H9 (cell line): ENCODE measurements at places on chromosomes 5 and 9. TPM values are rescaled to one million over a fixed set of nuclear protein-coding genes. Genes with fewer than 3 reads are reported as not detected.

GRCh38 chr9:132980157-132980556, 1.7 kb downstream of the GFI1B start:
- no peak for DNase-seq
- no peak overlapping the region for H3K4me3 ChIP-seq
- H3K4me1 ChIP-seq: no peaks in the 10 kb centered on the region
- H3K27ac ChIP-seq: no peak overlapping the region

GRCh38 chr9:6944896-6945295, 187.1 kb downstream of the KDM4C start:
- H3K27me3 ChIP-seq: no peaks in the 10 kb centered on the region
- no peak overlapping the region for H3K4me3 ChIP-seq
- no peak overlapping the region for H3K27ac ChIP-seq
- H3K36me3 ChIP-seq: peaks cover 15% of the 10 kb centered on the region

DNA sequence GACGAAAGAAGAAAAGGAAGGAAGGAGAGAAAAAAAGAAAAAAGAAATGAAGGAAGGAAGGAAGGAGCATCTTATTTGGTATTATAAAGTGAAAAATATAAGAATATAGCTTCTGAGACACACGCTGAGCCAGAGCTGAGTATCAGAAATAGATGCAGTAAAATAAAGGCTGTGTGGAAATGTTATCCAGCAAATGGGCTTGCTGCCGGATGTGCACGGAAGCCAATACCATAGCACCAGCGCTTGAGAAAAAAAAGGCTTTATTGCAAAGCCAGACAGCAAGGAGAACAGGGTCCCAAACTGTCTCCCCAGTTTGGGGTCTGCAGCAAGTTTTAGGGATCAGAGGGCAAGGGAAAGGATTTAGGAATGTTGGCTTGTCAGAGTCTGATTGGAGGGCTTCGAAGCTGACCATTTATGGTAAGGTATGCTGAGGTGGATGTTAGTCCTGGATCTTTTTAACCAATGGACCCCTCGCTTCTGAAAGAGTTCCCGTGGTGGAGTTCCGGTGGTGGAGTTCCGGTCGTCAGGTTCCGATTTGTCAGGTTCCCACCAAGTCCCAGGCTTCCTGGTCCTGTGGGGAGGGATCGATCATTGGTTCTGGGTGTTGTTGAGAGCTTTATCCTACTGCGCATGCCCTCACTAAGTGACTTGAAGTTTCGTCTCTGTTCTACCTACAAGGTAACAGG, 70.4 kb downstream of the SFXN1 start:
- no peaks in the 10 kb centered on the region for H3K27me3 ChIP-seq
- H3K36me3 ChIP-seq: no peaks in the 10 kb centered on the region
- peaks cover 12% of the 10 kb centered on the region for H3K4me1 ChIP-seq
- peak overlapping the region; percentile 41 for H3K4me3 ChIP-seq
- peak overlapping the region; percentile 92 for H3K27ac ChIP-seq
- peak; percentile 84 for DNase-seq

- H3K27ac ChIP-seq: no peak overlapping the region
- 0 out of 2 replicates have a peak, but pooled peaks cover 3% of the 10 kb centered on the region for H3K4me1 ChIP-seq
- no peak for DNase-seq
- no peaks in the 10 kb centered on the region for H3K36me3 ChIP-seq
- H3K27me3 ChIP-seq: no peaks in the 10 kb centered on the region
- no peak overlapping the region for H3K4me3 ChIP-seq
These were observed 4.8 kb upstream of the CHD1 start for GRCh38 chr5:98933445-98934072.

DNA sequence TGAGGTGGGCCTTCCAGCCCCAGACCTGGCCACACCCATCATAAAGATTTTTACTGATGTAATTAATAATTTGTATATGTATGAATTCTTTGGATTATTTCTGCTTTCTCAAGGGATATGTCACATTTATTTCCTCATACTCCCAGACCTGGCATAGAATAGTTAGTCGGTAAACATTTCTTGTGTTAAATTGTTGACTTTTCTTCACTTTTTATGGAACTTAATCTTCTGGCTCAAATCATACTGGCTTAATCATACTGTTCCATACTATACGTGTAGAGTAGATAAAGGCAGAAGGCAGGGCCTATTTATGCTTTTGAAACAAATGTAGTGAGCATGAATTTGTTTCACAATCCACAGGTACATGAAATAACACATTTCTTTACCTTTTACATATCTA, 155.8 kb downstream of the DEPDC1B start:
- no peaks in the 10 kb centered on the region for H3K27me3 ChIP-seq
- peaks cover 2% of the 10 kb centered on the region; the same call in 1 of the 2 replicates for H3K4me1 ChIP-seq
- no peaks in the 10 kb centered on the region for H3K36me3 ChIP-seq
- H3K27ac ChIP-seq: no peak overlapping the region

DNA sequence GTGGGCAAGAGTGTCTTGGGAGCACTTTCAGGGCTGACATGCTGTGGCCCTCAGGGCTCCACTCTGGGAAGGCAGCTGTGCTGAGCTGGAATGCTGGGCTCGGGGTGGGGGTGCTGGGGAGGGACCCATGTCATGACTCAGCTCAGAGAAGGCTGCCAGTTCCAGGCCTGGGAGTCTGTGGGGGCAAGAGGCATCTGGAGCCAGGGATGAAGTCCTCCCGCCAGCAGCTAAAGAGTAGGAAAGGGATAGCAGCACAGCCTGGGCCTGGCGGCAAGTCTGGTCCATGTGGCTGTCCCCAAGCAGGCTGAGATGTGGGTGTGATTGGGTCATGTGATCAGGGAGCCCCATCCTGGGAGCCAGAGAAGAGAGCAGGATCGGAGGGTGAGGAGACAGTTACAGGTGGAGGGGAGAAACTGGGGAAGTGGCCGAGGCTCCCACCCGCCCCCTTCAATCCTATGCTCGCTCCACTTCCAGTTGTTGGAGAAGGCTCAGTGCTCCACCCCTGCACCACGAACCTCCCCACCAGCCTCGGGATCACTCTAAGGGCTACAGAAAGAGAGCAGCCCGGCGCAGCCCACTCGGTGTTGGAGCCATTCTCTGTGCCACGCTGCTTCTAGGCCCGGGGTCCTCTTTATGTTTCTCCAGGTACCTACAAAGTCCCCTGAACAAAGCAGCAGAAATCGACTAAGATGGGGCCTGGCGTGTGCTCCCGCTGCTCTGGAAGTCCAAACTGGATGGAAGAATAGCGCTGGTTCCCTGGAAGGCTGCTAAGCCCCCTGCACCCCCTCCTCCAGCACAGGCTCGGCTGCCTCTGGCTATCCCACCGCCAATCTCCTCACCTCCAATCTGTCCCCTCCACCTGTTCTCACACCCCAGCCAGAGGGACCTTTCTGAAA, 12.0 kb downstream of the PDGFRB start:
- no peak overlapping the region for H3K4me3 ChIP-seq
- H3K4me1 ChIP-seq: peaks cover 8% of the 10 kb centered on the region; the same call in 1 of the 2 replicates
- H3K36me3 ChIP-seq: no peaks in the 10 kb centered on the region
- no peak for DNase-seq
- H3K27ac ChIP-seq: no peak overlapping the region
- H3K27me3 ChIP-seq: no peaks in the 10 kb centered on the region

GRCh38 chr9:21070171-21070571, 7.6 kb downstream of the IFNB1 start:
- no peaks in the 10 kb centered on the region for H3K36me3 ChIP-seq
- H3K4me3 ChIP-seq: no peak overlapping the region
- H3K27ac ChIP-seq: no peak overlapping the region
- peak; percentile 41 for DNase-seq

GRCh38 chr9:13443346-13444244, 164.1 kb upstream of the MPDZ start:
- no peak for DNase-seq
- no peaks in the 10 kb centered on the region for H3K36me3 ChIP-seq
- H3K27ac ChIP-seq: no peak overlapping the region
- no peak overlapping the region for H3K4me3 ChIP-seq

- no peaks in the 10 kb centered on the region for H3K36me3 ChIP-seq
- DNase-seq: no peak
- no peak overlapping the region for H3K4me3 ChIP-seq
- H3K27ac ChIP-seq: no peak overlapping the region
These were observed 132.0 kb upstream of the TRIM32 start for GRCh38 chr9:116555119-116555518.

DNA sequence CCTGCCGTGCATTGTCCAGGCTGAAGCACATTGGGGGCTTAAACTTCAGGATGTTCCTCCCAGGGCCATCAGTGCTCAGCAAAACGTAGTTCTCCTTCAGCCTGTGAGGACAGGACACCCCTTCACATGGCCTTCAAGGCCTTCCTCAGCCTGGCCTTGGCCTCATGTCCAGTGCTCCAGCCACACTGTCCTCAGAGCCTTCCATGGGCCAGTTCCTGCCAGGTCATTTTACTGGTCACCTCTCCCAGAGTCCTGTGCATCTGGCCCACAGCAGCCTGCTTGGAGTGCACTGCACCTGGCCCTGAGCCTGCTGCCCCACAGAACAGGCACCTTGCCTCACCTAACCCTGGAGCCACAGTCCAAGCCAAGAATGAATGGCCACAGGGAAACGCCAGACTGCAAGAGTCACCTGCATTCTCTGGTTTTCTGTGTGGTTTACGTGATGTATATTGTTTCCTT, 8.7 kb downstream of the HNRNPAB start:
- no peak overlapping the region for H3K4me3 ChIP-seq
- H3K27me3 ChIP-seq: no peaks in the 10 kb centered on the region
- H3K4me1 ChIP-seq: no peaks in the 10 kb centered on the region
- DNase-seq: no peak

GRCh38 chr9:94746541-94747370, 20.3 kb downstream of the AOPEP start:
- no peak overlapping the region for H3K27ac ChIP-seq
- H3K36me3 ChIP-seq: peaks cover 15% of the 10 kb centered on the region
- H3K27me3 ChIP-seq: no peaks in the 10 kb centered on the region
- H3K4me1 ChIP-seq: no peaks in the 10 kb centered on the region
- no peak for DNase-seq

GRCh38 chr9:86257391-86257790, 2.1 kb downstream of the C9orf153 start:
- H3K4me3 ChIP-seq: no peak overlapping the region
- no peaks in the 10 kb centered on the region for H3K4me1 ChIP-seq
- H3K36me3 ChIP-seq: peaks cover 11% of the 10 kb centered on the region
- no peak for DNase-seq
- H3K27ac ChIP-seq: no peak overlapping the region

GRCh38 chr9:128456613-128457061, 831 bp downstream of the ODF2 start:
- H3K4me3 ChIP-seq: peak overlapping the region; percentile 89
- no peaks in the 10 kb centered on the region for H3K4me1 ChIP-seq
- H3K27ac ChIP-seq: no peak overlapping the region
- H3K36me3 ChIP-seq: peaks cover 15% of the 10 kb centered on the region; the same call in 2 of the 3 replicates
- peaks cover 19% of the 10 kb centered on the region; the same call in 1 of the 2 replicates for H3K27me3 ChIP-seq

DNA sequence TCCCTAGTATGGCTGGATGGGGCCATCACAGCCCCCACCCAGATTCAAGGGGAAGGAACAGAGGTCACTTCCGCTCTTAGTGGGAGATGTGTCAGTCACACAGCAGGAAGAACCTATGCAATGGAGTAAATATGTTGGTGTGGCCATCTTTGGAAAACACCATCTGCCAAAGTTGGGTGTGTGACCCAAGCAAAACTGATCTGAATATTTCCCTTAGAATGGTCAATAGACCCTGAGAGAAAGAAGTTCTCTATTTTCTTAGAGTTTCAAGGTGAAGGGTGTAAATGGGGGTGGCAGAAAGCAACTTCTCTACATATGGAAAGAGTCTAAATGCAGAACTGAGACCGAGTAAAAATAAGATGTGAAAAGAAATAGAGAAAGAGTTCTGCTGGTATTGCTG, 212.7 kb downstream of the ESM1 start:
- no peak for DNase-seq
- no peak overlapping the region for H3K27ac ChIP-seq
- H3K4me1 ChIP-seq: no peaks in the 10 kb centered on the region
- H3K27me3 ChIP-seq: no peaks in the 10 kb centered on the region
- H3K36me3 ChIP-seq: no peaks in the 10 kb centered on the region

DNA sequence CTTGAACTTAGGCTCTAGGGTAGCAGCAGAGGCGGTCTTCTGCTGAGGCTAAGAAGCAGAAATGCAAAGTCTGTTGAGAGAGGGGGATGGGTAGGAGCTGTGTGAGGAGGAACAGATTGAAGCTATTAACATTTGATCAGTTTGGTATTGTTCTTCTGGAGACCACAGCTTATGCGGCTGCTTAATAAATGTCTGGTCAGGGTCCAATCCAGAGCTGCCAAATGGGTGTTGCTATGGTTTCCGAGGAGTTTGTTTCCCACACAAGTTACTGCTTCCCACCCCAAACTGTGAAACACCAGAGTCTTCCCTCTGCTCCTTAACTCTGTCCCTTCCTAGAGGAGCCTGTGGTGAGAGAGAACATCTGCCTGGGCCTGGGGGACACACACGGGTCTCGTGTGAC, 142.2 kb upstream of the KLF4 start:
- no peak for DNase-seq
- no peak overlapping the region for H3K27ac ChIP-seq
- H3K27me3 ChIP-seq: no peaks in the 10 kb centered on the region
- no peak overlapping the region for H3K4me3 ChIP-seq
- H3K36me3 ChIP-seq: no peaks in the 10 kb centered on the region

GRCh38 chr5:111255169-111255568, 31.0 kb downstream of the CAMK4 start:
- no peaks in the 10 kb centered on the region; the same call in 1 of the 2 replicates for H3K27me3 ChIP-seq
- H3K4me3 ChIP-seq: no peak overlapping the region
- no peak for DNase-seq
- H3K4me1 ChIP-seq: no peaks in the 10 kb centered on the region
- H3K36me3 ChIP-seq: no peaks in the 10 kb centered on the region; the same call in 1 of the 2 replicates

GRCh38 chr9:105307591-105308130, 63.2 kb downstream of the SLC44A1 start:
- no peak overlapping the region for H3K27ac ChIP-seq
- H3K4me1 ChIP-seq: peaks cover 3% of the 10 kb centered on the region; the same call in 1 of the 2 replicates
- peaks cover 8% of the 10 kb centered on the region for H3K36me3 ChIP-seq
- no peaks in the 10 kb centered on the region for H3K27me3 ChIP-seq
- DNase-seq: no peak
- no peak overlapping the region for H3K4me3 ChIP-seq

GRCh38 chr5:124923131-124923530, 176.7 kb upstream of the ZNF608 start:
- H3K27ac ChIP-seq: peak overlapping the region; percentile 65
- no peaks in the 10 kb centered on the region for H3K27me3 ChIP-seq
- no peak overlapping the region for H3K4me3 ChIP-seq
- peaks cover 10% of the 10 kb centered on the region for H3K4me1 ChIP-seq
- no peak for DNase-seq

- no peak overlapping the region for H3K27ac ChIP-seq
- no peak overlapping the region for H3K4me3 ChIP-seq
- no peak for DNase-seq
- no peaks in the 10 kb centered on the region for H3K27me3 ChIP-seq
- H3K4me1 ChIP-seq: peaks cover 3% of the 10 kb centered on the region
These were observed 440.0 kb upstream of the MPDZ start for GRCh38 chr9:13719446-13719845.

- no peak overlapping the region for H3K27ac ChIP-seq
- H3K4me1 ChIP-seq: peaks cover 21% of the 10 kb centered on the region
- DNase-seq: no peak
- H3K4me3 ChIP-seq: no peak overlapping the region
These were observed 70.2 kb downstream of the ZNF608 start for GRCh38 chr5:124675931-124676846.

- H3K27me3 ChIP-seq: no peaks in the 10 kb centered on the region
- no peaks in the 10 kb centered on the region for H3K4me1 ChIP-seq
- H3K4me3 ChIP-seq: no peak overlapping the region
- no peak overlapping the region for H3K27ac ChIP-seq
- no peak for DNase-seq
These were observed 24.5 kb downstream of the AGTPBP1 start for GRCh38 chr9:85717220-85717619.

The ZFP37 gene
- total RNA-seq: 4.8 and 5.1 TPM in 2 replicates

The WDR38 gene
- not detected in 2 replicates for total RNA-seq

The CNTNAP3 gene
- 18.7 and 22.6 TPM in 2 replicates for total RNA-seq

The SH2D3C gene
- 1.3 and 1.7 TPM in 2 replicates for total RNA-seq

The BTNL9 gene
- total RNA-seq: 0.88 and 0.96 TPM in 2 replicates

The CCL28 gene
- not detected in 2 replicates for total RNA-seq

The LOX gene
- total RNA-seq: 0.61 and 0.79 TPM in 2 replicates

The GMCL2 gene
- not detected in 2 replicates for total RNA-seq

The GPR150 gene
- total RNA-seq: 0.11 TPM in 1 of 2 replicates, not detected in the other

The FIBCD1 gene
- 6.2 and 7.1 TPM in 2 replicates for total RNA-seq

The ZDHHC12 gene
- 42.8 and 45.8 TPM in 2 replicates for total RNA-seq

The C5orf52 gene
- not detected in 2 replicates for total RNA-seq
